ENCODE measurements at places on chromosomes 11 and 22.

- DNase-seq: no peak
These were observed 373.5 kb downstream of the GUCY1A2 start for GRCh38 chr11:106644824-106645223.

DNA sequence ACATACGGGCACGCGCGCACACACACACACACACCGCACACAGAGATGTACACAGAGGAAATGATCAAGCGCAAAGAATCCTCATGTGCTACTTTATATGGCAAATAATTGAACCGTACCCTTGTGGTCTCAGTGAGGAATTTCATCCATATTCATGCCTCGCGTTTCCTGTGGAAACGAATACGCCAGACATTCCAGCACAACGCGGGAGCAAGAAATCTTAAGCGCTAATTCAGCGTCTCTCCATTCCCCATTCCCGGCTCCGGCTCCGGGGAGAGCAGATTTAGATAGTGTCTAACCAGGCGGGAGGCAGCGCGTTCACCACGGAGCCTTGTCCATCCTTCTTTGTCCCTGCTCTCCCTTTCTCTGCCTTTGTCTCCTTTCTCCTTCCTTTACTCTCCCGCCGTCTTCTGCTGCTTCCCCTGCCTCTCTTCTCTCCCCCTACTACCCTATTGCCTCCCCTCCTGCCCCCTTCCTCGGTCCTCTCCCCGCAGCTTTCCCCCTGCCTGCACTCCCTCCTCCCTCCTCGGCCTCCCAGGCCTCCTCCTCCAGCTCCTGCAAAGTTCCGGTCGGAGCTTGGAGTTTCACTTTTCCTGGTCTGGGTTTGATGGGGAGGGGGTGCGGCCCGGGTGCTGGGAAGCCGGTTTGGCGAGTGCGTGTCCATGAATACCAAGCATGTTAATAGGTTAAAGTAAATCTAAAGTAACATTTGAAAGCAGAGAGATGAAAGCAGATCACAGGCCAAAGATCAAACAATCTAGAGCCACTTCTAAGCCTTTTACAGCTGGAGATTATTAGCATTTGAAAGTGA is 579.3 kb downstream of the BUD13 start:
- DNase-seq: peak; percentile 25

- no peak for DNase-seq
These were observed 18.4 kb downstream of the ACO2 start for GRCh38 chr22:41487037-41487935.

- no peak for DNase-seq
These were observed 408.0 kb downstream of the SHANK2 start for GRCh38 chr11:70844387-70844786.

- DNase-seq: no peak
These were observed 348.0 kb downstream of the BUD13 start for GRCh38 chr11:116424615-116425261.

DNA sequence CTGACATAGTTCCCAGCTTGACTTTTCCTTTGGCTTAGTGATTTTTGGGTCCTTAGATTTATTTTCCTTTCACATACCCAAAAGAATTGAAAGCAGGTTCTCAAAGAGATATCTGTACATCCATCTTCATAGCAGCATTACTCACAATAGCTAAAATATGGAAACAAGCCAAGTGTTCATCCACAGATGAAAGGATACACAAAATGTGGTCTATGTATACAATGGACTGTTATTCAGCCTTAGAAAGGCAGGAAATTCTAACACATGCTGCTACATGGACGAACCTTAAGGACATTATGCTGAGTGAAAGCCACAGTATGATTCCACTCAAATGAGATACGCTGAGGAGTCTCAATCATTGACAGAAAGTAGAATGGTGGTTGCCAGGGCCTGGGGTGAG is 171.8 kb downstream of the IGLL1 start:
- no peak for DNase-seq

GRCh38 chr22:50257041-50257440 is 4.4 kb downstream of the MAPK12 start:
- no peak for DNase-seq

- DNase-seq: peak; percentile 79
These were observed 18.7 kb downstream of the IGF2 start for GRCh38 chr11:2120359-2121100.

DNA sequence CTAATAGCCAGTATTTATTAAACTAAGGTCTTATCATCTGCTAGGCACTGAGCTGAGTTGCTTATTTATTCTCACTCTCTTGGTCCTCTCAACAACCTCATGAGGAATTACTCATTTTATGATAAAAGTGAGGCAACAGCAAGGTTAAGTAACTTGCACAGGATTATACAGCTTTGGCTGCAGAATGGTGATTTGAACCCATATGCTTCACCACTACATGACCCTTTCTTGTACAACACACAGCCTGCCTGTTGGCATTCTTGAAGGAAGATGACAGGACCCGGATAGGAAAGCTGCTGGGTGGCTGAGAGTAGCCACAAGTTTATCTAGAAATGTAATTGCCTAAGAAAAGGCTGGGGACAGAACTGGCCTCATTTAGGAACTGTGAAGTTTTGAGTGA is 5.3 kb upstream of the PARVA start:
- no peak for DNase-seq

DNA sequence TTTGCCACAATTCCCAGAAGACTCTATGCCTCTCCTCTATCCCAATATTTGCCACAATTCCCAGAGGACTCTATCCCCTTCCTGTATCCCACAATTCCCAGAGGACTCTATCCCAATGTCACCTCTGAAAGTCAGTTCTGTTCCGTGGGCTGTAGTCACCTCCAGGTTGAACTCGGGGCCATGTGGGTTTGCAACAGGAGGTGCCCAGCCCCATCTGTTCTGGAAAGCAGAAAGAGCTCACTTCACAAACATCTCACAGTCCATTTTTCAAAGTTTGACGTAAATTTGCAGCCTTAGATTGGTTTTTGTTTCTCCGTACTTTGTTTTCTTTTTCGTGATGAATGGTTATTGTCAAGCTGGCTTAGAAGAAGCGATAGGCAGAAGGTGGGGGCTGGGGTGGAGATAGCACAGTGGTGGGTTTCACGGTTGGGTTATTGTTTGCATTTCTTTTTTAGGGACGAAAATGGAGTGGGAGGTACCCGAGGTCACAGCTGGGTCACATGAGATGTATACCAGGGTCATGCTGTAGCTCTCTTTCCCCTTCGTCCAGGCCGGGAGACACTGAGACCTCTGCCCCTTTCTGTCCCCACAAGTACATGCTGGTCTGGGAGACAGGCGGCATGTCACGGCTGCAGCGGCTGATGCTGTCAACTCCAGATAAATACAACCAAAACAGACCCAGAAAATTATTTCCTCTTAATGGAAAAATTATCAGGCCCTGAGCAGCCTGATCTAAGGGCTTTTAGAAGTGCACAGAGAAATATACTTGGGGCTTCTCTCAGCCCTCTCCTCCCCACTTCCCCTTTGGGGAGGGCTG is 374.5 kb downstream of the CADM1 start:
- no peak for DNase-seq

- DNase-seq: peak; percentile 81
These were observed 17.5 kb downstream of the KCNJ5 start for GRCh38 chr11:128908391-128909246.

GRCh38 chr11:20443596-20443995 is 56.1 kb downstream of the PRMT3 start:
- DNase-seq: peak; percentile 45

GRCh38 chr22:46083383-46084350 is 66.7 kb upstream of the PPARA start:
- no peak for DNase-seq

DNA sequence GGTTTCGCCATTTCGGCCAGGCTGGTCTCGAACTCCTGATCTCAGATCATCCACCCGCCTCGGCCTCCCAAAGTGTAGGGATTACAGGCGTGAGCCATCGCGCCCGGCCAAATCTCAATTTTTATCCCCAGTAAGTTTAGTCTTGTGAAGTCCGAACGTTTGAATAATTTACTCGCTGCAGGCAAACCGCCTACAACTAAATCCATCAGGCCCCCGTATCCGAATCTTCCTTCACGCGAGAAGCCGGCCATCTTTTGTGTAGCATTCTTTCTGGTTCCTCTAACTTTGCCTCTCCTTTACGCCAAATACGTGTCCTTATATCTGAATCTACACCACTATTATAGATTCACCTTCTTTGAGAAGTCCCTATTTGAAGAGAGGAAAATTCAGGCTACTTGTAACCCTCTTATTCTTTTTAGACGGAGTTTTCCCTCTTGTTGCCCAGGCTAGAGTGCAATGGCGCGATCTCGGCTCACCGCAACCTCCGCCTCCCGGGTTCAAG is 581 bp upstream of the EIF3L start:
- peak; percentile 17 for DNase-seq

DNA sequence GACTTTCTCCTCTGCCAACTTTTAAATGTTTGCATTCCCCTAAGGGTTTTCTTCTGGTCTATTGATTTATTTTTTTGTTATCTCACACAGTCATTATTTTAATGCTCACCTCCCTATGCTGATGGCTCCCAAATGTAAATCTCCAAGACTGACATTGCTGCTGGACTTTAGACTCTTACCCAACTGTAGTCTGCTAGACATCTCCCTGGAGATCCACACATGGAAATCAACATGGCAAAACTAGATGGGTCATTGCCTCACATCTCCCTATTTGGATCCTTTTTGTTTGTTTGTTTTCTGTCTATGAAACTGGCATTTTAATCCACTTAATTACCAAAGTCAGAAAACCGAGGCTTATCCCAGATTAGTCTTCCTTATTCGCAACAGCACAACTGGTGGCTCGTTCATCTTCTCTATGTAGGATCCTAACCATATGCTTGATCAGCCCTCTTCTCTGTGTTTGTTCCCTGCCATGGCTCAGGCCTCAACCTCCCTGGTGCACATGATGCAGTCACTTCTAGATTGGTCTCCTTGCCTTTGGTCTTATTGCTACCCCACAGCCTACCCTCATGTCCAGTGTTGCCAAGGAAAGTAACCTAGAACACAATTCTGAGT is 37.3 kb downstream of the SC5D start:
- no peak for DNase-seq

- no peak for DNase-seq
These were observed 103.7 kb downstream of the GAB2 start for GRCh38 chr11:78313898-78314297.

DNA sequence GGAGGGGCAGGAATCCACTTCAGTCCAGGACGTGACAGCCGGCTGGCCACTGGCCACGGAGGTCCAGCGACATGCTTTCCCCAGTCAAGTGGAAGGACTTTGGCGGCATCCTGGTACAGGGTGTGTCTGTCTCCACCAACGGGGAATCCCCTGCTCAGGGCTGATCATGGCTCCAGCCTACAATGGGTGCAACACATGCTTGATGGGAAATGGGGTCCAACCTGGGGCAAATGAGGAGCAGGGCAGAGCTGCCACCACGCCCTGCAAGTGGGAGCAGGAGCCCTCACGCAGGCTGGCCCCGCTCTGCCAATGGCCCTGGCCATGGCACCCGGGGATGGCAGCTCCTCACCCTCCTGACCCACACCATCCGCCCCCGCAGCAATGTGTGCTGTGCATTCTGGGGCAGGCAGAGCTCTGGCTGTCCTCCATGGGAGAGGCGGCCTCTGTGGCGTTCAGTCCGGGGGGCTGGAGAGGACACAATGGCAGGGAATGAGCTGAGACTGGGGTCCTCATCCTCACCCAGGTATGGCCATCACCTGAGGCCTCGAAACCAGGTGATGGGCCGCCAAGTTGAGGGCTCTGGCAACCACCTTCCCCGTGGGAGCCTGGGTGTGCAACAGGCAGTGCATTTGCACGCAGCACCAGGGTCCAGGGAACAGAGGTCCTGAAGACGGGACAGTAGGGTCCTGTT is 5.8 kb upstream of the SEPTIN5 start:
- no peak for DNase-seq

DNA sequence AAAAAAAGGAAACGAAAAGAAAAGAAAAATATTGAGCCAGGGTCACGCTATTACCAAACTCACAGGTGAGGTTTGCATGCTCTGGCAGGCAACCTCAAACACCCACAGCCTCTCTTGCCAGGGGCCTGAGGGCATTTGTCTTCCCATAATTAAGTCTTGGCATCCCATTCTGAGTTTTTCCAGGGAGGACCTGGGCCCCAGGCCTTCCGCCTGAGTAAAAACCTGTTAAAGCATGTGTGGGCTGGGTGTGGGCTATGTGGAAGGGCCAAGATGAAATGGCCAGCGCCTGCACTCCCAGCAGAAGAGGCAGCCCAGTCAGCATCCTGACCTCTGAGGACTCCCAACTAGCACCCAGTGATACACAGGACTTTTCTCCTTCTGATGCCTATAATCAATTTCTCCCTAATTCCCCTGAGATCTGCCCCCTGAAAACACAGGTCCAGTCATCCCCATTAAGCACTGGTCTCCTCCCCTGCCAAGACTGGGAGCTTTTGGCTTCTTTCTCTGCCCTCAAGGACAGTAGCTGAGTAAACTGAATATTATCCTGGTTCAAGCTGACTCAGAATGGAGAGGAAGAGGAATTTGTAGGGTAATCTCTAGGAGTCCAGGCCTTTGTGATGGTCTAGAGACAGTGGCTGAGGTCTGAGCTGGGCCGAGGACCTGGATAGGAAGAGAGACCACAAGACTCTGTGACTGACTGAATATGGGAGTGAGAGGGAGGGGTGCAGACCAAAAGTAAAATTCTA is 35.6 kb upstream of the ACER3 start:
- no peak for DNase-seq

GRCh38 chr11:73178681-73179080 is 36.6 kb upstream of the FCHSD2 start:
- DNase-seq: no peak

- peak; percentile 62 for DNase-seq
These were observed 19.9 kb downstream of the TEAD1 start for GRCh38 chr11:12694183-12694531.

DNA sequence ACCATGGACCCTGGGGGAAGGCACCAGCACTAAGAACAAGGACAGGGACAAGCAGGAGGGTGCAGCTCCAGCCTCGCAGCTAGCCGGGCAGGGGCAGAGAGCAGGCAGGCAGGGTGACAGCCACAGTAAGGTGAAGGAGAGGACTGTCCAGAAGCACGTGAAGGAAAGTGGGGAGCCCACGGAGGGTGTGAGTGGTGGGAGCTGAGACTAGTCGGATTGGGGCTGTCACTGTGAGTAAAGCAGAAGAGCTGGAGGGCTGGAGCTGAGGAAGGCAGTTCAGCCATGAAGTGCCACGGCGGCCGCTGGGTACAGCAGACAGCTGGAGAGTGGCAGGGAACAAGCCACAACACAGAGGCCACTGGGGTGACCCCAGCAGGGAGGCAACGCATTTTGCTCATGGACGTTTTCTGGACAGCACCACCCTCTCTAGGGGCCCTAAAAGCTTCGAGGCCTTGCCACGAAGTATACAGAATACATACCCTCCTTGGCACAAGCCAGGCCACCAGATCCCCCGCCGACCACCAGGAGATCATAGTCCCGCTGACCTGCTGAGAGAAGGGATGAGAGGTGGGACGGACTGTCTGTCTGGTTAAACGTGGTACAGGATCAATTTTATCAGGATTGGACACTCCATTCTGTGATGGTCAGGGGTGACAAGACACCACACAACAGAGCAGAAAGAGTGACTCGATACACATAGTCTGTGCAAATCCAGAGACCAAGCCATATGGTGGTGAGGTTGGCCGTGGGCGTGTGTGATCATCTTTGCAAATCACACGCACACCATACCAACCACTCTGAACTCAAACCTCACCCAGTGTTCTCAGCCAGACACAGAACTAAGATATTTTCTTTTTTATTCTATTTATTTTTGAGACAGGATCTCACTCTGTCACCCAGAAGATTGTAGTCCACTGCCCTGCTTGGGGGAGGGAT is 10.8 kb upstream of the COMT start:
- DNase-seq: no peak

All from adipocyte (in vitro differentiated cells).